Stimulated activated naive CD4-positive, alpha-beta T cell treated with Interleukin-2 at 50 U/mL for 16 hours (primary cell): ENCODE measurements at places on chromosomes 1 and 21.

- no peak for DNase-seq
Measured at GRCh38 chr1:245337829-245338484, 183.2 kb downstream of the KIF26B start.

DNA sequence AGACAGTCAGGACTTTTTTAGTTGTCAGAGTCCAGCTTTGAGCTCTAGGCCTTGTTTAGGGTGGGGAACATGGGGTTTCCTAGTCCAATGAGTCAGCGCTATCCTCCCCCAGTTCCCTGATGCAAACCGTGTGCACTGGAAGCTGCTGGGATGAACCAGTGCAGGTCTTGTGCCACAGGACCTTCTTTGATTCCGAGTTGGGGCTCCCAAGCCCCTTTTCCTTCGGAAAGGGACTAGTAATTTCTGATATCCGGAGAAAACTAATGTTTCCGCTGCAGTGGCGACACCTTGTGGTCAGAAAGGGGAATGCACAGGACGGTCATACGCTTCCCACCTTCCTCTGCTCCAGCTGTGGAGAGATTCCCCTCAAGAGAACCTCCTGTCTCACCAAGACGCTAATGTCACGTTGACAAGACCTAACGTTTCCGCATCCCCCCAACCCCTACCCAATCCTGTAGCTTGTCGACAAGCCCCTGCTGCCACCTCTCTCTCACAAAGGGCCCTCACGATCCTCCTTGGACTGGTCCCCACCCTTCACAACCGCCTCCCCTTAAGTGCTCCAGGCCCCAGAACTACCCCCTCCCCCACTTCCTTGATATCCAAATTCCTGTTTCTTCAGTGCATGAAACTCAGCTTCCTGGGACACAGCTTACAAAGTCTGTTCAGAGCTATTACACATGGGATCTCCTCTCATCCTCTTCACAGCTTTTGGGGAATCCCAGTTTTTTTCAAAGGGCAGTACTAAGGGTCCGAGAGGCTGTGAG is 30.9 kb downstream of the GPA33 start:
- peak; percentile 61 for DNase-seq

- peak; percentile 33 for DNase-seq
Measured at GRCh38 chr21:41766883-41767605, at the start of gene RIPK4. RIPK4 (minus strand) TSS chr21:41767052; CDS start chr21:41767041, 11 bp downstream.

DNA sequence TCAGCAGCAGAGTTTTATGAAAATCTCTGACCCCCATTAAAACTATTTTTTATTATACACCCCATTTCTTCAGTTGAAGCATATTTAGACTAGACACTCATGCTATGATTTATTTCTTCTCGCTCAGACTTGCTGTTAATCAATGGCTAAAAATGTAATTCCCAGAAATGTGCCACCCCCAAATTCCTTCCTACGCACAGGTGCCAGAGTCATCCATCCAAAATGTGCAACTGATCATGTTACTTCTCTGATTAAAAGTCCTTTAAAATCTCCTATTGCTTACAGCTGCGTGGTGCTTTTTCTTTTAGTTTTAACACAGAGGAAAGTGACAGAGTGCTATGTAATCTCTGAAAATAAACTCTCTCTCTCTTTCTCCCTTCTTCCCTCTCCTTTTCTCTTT is 954.4 kb downstream of the NCAM2 start:
- no peak for DNase-seq

GRCh38 chr1:7174980-7175906 is 390.0 kb downstream of the CAMTA1 start:
- DNase-seq = no peak

DNA sequence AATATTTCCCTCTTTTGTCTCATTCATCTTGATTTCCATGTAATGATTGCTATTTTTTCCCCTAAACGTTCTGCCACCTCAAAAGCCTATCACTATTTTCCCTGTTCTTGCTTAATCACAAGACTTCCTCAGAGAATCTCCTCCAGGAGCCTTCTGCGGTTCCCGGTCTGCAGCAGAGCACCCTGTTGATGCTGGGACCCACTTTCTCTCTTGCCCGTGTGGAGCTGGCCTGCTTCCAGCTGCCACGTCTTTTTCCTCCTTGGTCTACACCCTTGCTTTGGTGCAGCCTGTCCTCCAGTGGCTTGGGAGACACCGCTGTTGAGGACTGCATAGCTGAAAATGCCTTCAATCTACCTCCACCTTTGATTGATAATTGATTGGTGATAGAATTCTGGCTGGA is 70.0 kb upstream of the COA6 start:
- DNase-seq = no peak

- DNase-seq = no peak
Measured at GRCh38 chr1:200880212-200880611, 7.4 kb downstream of the GPR25 start.

- no peak for DNase-seq
Measured at GRCh38 chr1:55188909-55189308, 26.3 kb downstream of the USP24 start.

GRCh38 chr1:57307392-57308170 is 116.3 kb downstream of the DAB1 start:
- DNase-seq = peak; percentile 32

DNA sequence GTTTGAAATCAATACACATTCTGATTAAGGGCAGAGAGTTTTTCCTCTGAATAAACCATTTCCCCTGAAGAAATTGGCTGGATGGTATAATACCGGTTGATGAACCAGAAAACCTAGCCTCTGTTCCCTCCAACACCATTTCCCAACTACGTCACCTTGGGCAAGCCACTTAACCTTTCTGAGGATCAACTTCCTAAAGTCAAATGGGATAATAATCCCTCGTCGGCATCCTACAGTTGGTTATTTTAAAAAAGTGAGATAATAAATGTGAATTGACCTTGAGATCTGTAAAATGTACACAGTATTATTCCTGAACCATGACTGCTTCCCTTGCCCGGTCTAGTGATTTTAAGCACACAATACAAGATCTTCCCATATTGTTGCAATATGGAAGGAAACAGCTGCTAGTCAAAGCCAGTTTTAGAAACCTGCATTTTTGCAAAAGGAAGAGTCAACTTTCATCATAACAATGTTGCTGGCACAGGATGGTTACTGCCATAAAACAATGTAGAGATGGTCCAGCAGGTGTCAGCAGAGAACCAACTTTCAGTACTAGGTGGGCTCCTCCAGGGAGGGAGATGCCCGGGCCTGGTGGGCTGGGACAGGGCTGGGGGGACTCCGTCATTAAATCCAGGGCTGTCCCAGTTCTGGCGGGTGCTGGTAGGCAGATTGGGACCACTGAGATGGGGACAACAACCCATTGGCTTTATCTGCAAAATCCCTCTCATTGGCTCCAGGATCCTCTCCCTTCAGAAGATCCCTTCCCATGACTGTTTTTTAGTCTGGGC is 5.2 kb upstream of the HLX start:
- DNase-seq = no peak

GRCh38 chr21:36701756-36702621 is 3.1 kb downstream of the SIM2 start:
- no peak for DNase-seq

- no peak for DNase-seq
Measured at GRCh38 chr1:204583909-204584632, 67.9 kb downstream of the MDM4 start.

DNA sequence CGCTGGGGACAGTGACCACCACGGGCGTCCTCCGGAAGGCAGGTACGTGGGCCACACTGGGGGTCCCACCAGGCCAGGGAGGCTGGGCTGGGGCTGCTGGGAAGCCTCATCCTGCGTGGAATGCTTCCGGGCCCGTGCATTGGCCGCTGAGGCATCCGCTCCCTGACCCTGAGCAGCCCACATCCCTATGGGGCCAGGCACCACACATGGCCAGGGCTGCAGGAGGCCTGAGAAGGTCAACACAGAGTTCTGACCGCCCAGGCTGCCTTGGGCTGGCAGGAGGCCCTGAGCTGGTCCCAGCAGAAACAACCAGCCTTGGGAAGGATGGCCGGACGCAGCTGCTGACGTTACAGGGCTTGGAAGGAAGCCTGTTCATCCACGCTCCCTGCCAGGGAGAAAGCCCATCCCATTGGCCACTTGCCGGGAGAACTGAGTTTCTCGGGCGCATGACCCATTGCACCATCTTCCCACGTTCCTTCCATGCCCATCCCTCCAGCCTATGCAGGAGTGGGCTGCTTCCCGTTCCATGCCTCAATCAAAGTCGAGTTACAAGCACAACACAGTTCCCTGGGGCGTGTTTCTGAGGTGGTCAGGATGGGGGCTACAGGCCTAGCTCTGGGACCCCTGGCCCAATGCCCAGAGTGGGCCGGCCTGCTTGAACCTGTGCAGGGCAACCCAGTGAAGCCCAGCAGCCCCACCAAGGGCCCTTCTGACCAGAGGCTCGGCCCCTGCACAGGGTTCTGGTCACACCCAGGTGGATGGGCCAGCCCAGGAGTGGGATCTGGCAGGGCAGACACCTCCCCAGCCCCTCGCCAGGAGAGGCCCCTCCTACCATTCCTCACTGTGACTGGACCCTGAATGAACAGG is 31.7 kb downstream of the TRIM11 start:
- no peak for DNase-seq

DNA sequence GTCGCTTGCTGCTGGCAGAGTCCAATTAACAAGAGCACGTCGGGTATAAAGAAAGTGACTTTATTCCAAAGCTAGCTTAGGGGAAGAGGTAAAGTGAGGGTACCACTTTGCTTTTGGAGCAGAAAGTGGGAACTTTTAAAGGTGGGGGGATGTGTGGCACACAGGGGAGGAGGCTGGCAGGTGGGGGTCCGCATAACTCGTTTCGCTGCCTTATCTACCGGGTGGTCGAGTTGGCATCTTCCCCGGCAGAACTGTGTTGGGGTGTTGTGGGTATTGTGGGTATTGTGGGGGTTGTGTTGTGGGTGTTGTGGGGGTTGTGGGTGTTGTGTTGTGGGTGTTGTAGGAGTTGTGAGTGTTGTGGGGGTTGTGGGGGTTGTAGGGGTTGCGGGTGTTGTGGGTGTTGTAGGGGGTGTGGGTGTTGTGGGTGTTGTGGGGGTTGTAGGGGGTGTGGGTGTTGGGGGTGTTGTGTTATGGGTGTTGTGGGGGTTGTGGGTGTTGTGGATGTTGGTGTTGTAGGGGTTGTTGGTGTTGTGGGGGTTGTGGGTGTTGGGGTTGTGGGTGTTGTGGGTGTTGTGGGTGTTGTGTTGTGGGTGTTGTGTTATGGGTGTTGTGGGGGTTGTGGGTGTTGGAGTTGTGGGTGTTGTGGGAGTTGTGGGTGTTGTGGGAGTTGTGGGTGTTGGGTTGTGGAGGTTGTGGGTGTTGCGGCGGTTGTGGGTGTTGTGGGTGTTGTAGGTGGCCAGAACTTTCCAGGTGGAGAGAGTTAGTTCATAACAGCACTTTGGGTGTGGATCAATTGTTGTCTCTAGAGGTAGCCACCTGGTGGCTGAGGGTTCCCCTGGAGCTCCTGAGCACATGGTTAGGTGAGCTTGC is 52.7 kb downstream of the AGPAT3 start:
- peak; percentile 28 for DNase-seq

DNA sequence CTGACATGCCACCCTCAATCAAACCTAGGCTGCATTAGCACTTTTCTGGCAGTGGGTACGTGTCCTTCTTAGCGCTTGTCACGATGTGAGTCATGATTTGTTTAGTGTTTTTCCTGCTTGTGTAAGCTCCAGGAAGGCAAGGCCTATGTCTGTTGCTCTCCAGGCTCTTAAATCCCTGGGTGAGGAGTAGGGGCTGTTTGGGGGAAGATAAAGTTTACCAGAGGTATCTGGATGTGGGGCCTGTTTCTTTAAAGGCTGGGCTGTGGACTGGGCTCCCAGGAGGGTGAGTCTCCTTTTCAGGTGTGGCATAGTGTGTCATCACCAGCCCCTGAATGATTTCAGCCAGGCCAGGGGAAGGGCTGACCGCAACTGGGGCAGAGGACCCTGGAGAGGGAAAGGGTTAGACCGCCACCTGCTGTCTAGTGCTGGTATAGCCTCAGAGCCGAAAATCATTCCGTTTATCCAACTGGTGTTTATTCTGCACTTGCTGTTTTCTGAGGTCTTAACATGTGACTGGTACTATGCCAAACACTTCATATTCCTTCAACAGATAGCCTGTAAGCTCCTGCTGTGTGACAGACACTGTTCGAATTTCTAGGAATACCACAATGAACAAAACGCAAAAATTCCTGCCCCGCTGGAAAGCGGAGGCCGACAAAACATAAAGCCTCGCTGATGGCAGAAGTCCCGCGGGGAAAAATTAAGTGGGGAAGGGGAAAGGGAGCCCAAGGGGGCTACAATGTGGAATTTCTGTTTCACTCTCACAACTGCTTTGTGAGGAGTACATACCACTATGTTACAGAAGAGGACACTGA is 9.7 kb downstream of the SERINC2 start:
- DNase-seq = peak; percentile 55

- no peak for DNase-seq
Measured at GRCh38 chr1:247906504-247907047, 11.2 kb downstream of the OR2W3 start.

DNA sequence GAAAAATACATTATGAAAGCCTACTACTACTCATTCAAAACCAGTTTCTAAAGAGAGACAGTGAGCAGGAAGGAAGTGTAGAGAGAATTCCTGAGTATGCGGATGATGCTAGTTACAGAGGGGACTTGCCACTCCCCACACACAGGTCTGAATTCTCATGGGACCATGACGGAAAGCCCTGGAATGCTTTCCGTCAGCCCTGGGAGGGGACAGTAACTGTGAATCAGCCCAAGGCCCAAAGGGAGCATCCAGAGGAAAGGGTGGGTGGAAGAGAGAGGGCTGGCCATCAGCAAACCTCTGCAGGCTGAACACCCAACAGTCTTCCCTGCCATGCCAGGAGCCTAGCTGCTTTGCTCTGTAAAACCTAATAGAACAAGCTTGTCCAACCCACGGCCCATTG is 36.4 kb downstream of the RCSD1 start:
- no peak for DNase-seq

GRCh38 chr1:203480525-203481084 is 5.0 kb downstream of the PRELP start:
- DNase-seq = peak; percentile 4

DNA sequence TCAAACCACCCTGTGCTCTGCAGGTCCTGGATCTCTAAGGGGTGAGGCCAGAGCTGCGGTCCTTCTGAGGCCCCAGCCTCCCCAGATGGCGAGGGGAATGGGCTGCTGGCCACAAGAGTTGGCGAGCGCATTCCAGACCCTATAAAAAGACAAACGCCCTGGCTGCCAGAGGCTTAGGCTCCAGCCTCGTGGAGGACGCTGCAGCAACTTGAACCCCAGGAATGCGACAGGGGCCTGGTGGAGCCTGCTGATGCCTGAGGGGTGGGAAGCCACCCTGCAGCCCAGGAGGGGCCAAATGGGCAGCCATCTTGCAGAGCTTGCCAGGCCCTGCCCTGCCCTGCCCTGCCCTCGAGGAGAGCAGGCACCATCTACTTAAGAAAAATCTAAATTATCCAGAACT is 8.6 kb downstream of the CACNA1S start:
- no peak for DNase-seq
